ENCODE measurements at places on chromosomes 1 and 21.
A peak's percentile ranks its signal among the peaks of the same experiment; 100 is the strongest.

- DNase-seq: no peak
Measured at GRCh38 chr1:21059021-21059420, 117.7 kb downstream of the EIF4G3 start.

DNA sequence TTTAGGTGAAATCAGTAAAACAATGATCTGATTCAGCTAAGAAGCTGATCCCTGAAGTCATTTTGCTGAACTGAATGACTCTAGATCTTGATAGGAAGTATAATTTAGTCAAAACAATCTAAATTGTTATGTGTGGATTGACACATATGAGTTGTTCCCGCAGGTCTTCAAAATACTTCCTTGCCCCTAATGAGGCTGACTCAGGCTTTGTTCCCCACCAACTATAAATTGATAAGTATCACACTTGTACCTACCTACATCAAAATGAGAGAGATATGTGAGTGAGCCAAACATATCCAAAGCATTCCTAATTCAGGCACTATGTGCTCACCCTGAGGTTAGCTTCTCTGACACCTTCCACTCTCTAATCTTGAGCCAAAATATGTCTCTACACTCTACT lies 507.1 kb downstream of the PLPP3 start:
- DNase-seq: no peak

DNA sequence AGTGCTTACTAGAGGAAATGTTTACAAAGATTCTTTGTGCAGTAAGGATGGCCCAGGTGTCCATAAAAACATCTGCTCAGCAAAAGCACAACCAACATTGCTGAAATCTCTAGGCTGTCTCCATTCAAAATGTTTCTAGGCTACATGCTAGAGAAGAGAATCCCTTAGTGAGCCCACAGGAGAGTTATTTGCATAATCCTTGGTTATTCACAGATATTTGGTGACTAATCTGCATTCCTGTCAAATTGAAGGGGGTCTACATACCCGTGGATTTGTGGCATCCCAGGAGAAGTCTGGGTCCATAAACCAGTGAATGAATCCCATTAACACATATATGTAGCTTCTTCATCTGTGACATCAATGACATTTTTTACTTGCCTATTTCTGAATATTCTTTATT lies 261.3 kb upstream of the ESRRG start:
- no peak for DNase-seq

DNA sequence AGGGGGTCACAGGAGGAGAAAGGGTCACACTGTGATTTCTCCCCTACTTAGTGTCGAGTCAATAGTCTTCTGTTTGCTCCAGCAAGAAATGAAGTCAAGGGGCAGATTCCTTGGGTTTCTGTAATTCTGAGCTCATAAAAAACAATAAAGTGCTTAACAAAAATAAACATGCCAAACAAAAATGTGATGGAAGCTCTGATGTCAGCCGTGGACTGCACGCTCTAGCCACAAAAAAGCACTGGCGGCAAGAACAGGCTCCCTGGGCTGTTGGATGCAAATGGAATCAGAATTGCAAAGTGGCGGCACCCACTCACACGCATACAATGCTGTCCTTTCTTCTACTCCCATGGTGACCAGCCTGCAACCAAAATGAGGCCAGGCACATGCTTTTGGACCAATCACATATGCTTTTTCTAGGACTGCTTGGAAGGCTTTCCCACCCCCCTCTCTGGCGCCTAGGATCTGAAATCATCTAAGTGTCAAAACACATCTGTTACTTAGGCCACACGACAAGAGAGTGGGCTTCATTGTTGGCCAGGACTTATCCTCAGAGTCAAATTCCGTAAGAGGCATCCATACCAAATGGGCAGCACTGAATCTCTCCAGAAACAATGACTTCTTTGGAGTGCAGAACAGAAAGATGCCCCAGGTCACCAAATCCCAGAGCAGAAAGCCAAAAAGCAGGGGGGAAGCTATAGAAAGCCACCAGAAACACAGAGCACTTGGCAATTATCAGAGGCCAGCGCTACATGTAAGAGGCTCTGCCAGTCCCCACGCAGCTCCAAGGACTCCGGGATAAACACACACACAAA lies 9.2 kb downstream of the C1orf198 start:
- no peak for DNase-seq

DNA sequence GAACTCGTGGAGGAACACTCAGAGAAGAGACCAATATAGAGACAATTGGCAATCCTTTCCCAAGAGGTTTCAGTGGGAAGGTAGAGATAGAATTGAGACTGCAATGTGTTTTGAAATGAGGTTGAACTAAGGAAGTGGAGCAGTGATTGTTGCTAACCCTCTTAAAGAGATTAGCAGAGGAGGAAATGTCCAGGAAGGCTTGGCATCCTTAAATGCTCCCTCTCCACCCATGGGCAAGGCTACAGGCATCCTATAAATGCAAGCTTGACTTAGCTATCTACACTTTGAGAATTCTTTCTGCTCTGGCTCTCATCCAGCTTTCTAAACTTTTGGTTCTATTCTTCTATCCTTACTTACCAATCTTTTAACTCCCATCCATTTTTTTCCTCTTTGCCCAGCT lies 30.3 kb upstream of the XPR1 start:
- no peak for DNase-seq

GRCh38 chr1:22241250-22241649 lies 98.4 kb upstream of the WNT4 start:
- no peak for DNase-seq

GRCh38 chr1:202588503-202589189 lies 121.6 kb downstream of the SYT2 start:
- no peak for DNase-seq

GRCh38 chr1:11071463-11072215 lies 11.8 kb upstream of the SRM start:
- DNase-seq: no peak

- no peak for DNase-seq
Measured at GRCh38 chr1:190578017-190578416, 100.4 kb upstream of the BRINP3 start.

- no peak for DNase-seq
Measured at GRCh38 chr1:84759756-84760155, 69.5 kb upstream of the SSX2IP start.

DNA sequence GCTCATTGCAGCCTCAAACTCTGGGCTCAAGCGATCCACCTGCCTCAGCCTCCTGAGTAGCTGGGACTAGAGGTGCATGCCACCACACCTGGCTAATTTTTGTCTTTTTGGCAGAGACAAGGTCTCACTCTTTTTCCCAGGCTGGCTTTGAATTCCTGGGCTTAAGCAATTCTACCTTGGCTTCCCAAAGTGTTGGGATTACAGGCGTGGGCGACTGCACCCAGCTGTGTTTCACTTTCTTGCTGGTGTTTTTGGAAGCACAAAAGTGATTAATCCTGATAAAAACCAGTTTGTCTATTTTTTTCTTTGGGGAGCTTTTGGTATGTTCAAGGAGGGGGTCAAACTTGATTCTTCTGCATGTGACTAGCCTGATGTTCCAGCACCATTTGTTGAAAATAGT lies 19.3 kb downstream of the RNF11 start:
- DNase-seq: no peak

DNA sequence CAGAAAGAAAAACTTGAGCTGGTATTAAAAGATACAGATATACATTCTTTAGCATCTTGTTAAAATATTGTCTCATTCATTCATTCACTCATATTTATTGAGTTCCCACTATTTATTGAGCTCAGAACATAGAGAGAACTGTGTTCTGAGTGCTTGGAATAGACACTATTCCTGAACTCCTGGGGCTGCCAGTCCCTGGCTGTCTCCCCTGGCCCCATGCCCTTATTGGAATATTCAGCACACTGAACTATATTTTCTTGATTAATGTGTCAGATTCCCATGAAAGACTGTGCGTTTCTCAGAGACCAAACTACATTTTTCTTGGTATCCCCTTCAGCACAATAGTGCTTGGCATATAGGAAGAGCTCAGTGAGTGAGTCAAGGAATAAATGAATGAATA lies 44.0 kb upstream of the DAB1 start:
- DNase-seq: no peak

- DNase-seq: no peak
Measured at GRCh38 chr1:171484760-171485374, 463 bp upstream of the PRRC2C start.

GRCh38 chr1:9652379-9653209 lies 1.1 kb downstream of the PIK3CD start:
- DNase-seq: peak; percentile 50

DNA sequence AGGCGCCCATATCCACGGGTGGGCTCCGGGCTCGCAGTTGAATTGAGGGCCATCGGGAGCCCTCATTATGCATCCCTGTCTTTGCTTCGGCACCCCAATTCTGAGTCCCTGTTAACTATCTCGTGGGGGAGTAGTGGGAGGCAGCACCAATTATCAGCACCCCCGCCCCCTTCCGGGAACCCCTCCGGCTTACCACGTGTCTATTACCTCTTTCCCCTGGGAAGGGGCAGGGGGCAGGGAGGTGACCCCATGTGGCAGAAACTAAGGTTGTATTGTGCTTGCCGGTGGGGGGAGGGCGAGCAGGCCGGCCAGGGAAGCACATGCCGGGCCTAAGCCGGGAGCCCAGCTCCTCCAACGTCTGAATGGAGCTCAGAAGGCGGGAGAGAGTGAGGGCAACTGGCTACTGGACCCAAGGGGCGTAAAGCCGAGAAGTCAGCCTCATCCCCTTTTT lies 1.0 kb downstream of the LIN28A start:
- no peak for DNase-seq

GRCh38 chr1:91697416-91697815 lies 188.5 kb downstream of the TGFBR3 start:
- DNase-seq: no peak

DNA sequence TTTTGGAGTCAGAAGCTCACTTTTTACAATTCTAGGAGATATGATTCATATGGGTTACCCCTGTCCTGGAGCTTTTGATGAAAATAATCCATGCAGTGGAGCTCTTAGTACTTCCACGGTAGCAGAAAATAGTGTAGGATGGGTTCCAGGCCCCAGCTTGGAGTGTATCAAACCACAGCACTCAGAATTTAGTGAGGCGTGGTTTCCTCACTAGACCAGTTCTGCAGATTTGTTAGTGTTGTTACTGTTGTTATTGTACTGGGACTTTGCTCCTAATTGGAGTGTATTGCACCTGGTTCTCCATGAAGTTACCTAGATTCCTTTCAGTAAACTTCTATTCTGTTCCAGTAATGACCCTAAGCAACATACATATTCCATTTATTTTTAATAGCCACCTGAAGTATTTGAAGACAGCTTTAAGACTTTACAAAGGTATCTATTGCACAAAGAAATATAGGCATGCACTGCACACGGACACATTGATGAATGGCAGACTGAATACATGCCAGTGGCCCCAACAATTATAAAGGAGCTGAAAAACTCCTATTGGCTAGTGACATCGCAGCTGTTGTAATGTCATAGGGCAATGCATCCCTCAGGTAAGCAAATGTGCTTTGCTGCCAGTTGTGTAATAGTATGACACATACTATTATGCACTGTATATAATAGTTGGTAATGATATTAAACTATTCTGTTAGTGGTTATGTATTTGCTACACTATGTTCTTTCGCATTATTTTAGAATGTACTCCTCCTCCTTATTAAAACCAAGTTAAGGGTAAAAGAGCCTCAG lies 1058.0 kb downstream of the KCNT2 start:
- DNase-seq: no peak

DNA sequence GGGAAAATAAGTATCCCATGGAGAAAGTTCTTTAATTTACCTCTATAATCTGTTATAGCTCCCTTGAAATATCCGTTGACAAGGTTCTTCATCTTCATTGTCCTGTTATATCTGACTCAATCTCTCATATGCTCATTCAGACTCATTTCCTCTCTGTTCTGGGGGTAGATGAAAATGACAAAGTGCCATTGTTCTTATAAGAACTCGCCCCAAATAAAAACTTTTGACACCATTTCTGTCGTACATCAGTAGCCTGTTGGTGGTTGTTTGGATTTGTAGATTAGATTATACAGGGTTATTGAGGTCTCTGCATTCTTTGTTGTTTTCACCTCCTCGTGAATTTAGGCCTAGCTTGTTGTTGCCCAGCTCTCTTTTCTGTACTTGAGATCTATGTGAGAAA lies 55.2 kb upstream of the IPO9 start:
- no peak for DNase-seq

DNA sequence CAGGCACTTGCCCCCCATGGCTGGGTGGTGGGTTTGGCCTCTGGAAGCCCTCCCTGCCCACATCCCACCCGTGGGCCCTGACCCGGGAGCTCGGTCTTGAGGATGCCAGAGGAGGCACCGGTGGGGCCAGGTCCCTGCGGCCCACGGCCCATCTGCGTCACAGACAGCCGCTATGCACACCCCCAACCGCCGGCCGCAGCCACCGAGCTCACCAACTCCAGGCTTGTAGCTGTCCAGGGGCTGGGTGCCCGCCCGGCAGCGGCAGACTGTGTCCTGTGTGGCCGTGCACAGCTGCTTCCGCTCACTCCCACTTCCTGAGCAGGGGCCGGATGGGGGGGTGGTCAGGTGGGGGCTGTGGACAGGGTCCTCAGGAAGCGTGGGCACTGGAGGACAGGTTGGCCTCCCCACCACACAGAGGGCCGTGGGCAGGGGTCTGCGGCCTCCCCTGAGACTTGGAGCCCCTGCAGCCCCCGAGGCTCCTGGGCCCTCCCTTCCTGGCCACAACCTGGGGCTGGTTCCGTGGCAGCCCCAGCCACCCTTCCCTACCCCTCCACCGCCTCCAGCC lies 1.1 kb downstream of the TNFRSF4 start:
- no peak for DNase-seq

DNA sequence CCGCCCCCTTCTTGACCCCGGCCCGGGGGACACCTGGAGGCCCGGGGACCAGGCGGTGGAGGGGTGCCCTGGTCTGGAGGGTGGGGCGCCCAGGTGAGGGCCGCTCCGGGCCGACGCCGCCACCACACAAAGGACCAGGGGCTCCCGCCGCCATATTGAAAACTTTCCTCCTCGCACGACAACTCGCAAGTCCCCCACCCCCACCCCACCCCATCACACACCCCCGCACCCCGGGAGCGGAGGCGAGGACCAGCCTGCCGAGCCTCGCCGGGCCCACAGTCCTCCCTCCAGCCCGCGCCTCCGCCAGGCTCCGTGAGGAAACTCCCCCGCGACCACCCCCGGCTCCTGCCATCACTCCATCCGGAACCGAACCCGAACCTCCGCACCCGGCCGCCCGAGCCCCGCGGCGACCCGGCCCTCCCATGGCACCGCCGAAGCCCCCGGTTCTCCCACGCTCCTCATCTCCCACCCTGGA lies 733 bp downstream of the KDM5B start:
- DNase-seq: peak; percentile 44

GRCh38 chr1:234393190-234393589 lies 19.9 kb downstream of the COA6 start:
- no peak for DNase-seq

- no peak for DNase-seq
Measured at GRCh38 chr1:1087351-1088028, 13.4 kb upstream of the RNF223 start.

- DNase-seq: no peak
Measured at GRCh38 chr1:159921700-159922504, 3.4 kb downstream of the TAGLN2 start.

- no peak for DNase-seq
Measured at GRCh38 chr1:93810316-93810715, 68.7 kb downstream of the DNTTIP2 start.

DNA sequence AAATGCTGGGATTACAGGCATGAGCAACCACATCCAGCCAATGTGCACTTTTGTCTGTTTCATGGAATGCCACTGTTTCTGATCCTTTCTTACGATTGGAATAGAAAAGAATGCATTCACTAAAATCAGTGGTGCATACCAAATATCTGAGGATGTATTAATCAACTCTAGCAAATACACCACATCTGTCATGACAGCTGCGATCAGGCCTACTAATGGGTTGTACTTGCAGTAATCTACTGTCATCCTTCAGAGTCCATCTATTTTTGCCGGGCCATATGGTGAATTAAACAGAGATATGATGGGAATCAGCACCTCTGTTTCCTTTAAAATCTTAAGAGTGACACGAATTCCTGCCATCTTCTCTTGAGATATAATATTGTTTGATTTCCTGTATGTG lies 8.5 kb upstream of the USP1 start:
- DNase-seq: no peak
